ENCODE measurements at places on chromosomes 12 and 14. TPM values are rescaled to one million over a fixed set of nuclear protein-coding genes. Genes with fewer than 3 reads are reported as not detected.

The ENDOU gene
- polyA plus RNA-seq, result not detected

The PTPN21 gene
- not detected for polyA plus RNA-seq

The TROAP gene
- not detected for polyA plus RNA-seq

The ACOT4 gene
- polyA plus RNA-seq, result not detected

The PTCSC3 gene
- not detected for polyA plus RNA-seq

The SYNE3 gene
- polyA plus RNA-seq, result 2.6 TPM

The CMA1 gene
- polyA plus RNA-seq, result not detected

Data from CD14-positive monocyte (primary cell).